ENCODE measurements at places on chromosomes 1 and 21. TPM values are rescaled to one million over a fixed set of nuclear protein-coding genes. Genes with fewer than 3 reads are reported as not detected.

DNA sequence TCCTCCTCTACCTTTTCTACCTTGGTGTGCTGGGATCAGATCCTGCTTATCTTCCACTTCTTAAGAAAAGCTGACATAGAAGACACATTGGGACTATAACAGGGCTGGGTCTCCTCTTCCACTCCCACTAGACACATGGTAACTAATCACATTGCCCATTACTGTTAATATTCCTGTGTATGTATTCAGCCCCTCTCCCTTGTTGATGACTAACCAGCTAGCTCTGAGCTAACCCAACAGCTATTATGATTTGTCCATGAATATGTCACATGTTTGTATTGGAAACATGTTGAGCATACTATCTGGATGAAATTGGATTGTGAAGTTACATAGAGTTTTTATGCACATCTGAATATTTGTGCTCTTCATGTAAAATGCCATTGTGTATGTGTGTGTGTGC lies 52.9 kb downstream of the MPZL1 start:
- H3K36me3 ChIP-seq, result no peaks in the 10 kb centered on the region
- H3K4me1 ChIP-seq, result peaks cover 11% of the 10 kb centered on the region
- H3K4me3 ChIP-seq, result no peak overlapping the region

Gene BRDT
- 0.29 TPM for total RNA-seq

DNA sequence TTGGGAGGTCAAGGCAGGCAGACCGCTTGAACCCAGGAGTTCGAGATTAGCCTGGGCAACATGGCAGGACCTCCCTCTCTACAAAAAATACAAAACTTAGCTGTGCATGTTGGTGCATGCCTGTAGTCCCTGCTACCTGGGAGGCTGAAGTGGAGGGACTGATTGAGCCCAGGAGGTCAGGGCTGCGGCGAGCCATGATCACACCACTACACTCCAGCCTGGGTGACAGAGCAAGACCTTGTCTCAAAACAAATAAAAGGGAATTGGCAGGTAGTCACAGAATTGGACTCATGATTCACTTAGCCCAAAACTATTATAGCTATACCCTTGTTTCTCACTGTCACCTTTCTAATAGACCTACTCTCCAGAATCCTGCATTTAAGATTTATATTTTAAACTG lies 5.5 kb downstream of the TADA1 start:
- H3K36me3 ChIP-seq, result no peaks in the 10 kb centered on the region
- H3K27ac ChIP-seq, result no peak overlapping the region
- no peak overlapping the region for H3K4me3 ChIP-seq
- H3K4me1 ChIP-seq, result peaks cover 4% of the 10 kb centered on the region
- DNase-seq, result no peak
- no peaks in the 10 kb centered on the region for H3K27me3 ChIP-seq

- DNase-seq, result no peak
- no peaks in the 10 kb centered on the region for H3K4me1 ChIP-seq
- no peak overlapping the region for H3K27ac ChIP-seq
- H3K4me3 ChIP-seq, result no peak overlapping the region
Observed at GRCh38 chr1:225409051-225409450, 18.8 kb downstream of the LBR start.

Gene CELA2A
- not detected for total RNA-seq

DNA sequence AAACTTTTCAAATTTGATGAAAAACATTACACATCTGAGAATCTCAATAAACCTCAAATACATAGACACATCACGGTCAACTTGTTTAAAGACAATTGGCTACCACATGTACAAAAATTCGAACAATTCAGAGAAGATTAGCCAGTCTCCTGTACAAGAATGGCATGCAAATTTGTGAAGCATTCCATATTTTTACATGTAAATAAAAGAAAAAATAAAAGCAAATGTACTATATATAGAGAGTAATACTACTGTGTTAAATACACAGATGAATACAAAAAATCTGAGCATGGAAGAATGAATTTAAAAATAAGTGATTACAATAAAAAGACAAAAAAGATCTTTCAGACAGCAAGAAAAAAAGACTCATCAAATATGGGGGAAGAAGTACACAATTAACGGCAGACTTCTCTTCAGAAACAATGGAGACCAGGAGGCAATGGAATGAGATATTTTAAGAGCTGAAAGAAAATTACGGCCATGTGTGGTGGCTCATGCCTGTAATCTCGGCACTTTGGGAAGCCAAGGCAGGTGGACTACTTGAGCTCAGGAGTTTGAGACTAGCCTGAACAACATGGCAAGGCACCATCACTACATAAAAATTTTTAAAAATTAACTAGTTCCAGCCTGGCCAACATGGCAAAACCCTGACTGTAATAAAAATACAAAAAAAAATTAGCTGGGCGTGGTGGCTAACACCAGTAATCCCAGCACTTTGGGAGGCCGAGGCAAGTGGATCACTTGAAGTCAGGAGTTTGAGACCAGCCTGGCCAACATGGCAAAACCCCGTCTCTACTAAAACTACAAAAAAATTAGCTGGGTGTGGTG lies 23.2 kb downstream of the HAX1 start:
- H3K27ac ChIP-seq, result no peak overlapping the region
- no peak for DNase-seq
- H3K36me3 ChIP-seq, result no peaks in the 10 kb centered on the region
- H3K4me3 ChIP-seq, result no peak overlapping the region
- H3K27me3 ChIP-seq, result no peaks in the 10 kb centered on the region

- no peaks in the 10 kb centered on the region for H3K4me1 ChIP-seq
- no peaks in the 10 kb centered on the region for H3K27me3 ChIP-seq
- no peaks in the 10 kb centered on the region for H3K36me3 ChIP-seq
- H3K27ac ChIP-seq, result no peak overlapping the region
Observed at GRCh38 chr21:40381111-40381510, 465.8 kb downstream of the DSCAM start.

Gene OLIG2
- total RNA-seq, result not detected

GRCh38 chr1:31815752-31816500 lies at the start of gene SPOCD1:
TSS of gene SPOCD1 (minus strand) at chr1:31816022. CDS start at chr1:31815333, 689 bp downstream.
- H3K4me3 ChIP-seq, result no peak within 1 kb of the TSS
- H3K27ac ChIP-seq, result no peak within 1 kb of the TSS
- no peak for DNase-seq
- H3K36me3 ChIP-seq, result no peaks in the 10 kb centered on the region
- no peaks in the 10 kb centered on the region for H3K27me3 ChIP-seq

DNA sequence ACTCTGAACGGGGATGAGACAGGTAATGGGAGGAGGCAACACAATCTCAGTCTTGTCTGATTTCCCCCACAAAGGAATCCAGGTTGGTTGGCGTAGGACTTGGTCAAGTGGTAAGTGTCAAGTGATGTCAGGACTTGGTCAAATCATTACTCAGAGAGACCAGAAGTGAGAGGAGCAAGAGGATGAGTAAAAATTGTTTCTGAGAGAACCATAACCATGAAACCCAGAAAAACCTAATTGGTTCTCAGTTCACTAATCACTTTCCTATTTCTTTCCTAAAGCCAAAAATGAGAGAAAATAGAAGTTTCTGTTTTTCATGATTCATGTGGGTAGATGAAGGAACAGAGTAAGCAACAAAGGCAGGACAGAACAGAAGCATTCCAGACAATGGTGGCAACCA lies 5.0 kb downstream of the PHC2 start:
- H3K4me3 ChIP-seq, result no peak overlapping the region
- no peak overlapping the region for H3K27ac ChIP-seq
- H3K4me1 ChIP-seq, result no peaks in the 10 kb centered on the region

- DNase-seq, result no peak
- no peaks in the 10 kb centered on the region for H3K36me3 ChIP-seq
- H3K27ac ChIP-seq, result no peak overlapping the region
- no peaks in the 10 kb centered on the region for H3K27me3 ChIP-seq
- no peak overlapping the region for H3K4me3 ChIP-seq
Observed at GRCh38 chr1:56715156-56715555, 70.0 kb downstream of the PRKAA2 start.

Gene OR10Z1
- not detected for total RNA-seq

Gene LCE1D
- not detected for total RNA-seq

GRCh38 chr1:57590978-57591377 lies 167.1 kb upstream of the DAB1 start:
- no peak overlapping the region for H3K27ac ChIP-seq
- DNase-seq, result no peak
- H3K4me3 ChIP-seq, result no peak overlapping the region
- H3K27me3 ChIP-seq, result no peaks in the 10 kb centered on the region
- H3K36me3 ChIP-seq, result no peaks in the 10 kb centered on the region

Gene MNDA
- 4.6 TPM for total RNA-seq

Gene NTMT2
- total RNA-seq, result not detected

Gene TMEM52
- not detected for total RNA-seq

GRCh38 chr1:156281693-156282478 lies 739 bp downstream of the SMG5 start:
- DNase-seq, result peak; percentile 30
- peak overlapping the region; percentile 89 for H3K4me3 ChIP-seq
- H3K27ac ChIP-seq, result peak overlapping the region; percentile 94
- no peaks in the 10 kb centered on the region for H3K27me3 ChIP-seq
- H3K36me3 ChIP-seq, result no peaks in the 10 kb centered on the region
- H3K4me1 ChIP-seq, result no peaks in the 10 kb centered on the region
